SK-N-DZ (cell line): ENCODE measurements at places on chromosomes 13 and 19.

DNA sequence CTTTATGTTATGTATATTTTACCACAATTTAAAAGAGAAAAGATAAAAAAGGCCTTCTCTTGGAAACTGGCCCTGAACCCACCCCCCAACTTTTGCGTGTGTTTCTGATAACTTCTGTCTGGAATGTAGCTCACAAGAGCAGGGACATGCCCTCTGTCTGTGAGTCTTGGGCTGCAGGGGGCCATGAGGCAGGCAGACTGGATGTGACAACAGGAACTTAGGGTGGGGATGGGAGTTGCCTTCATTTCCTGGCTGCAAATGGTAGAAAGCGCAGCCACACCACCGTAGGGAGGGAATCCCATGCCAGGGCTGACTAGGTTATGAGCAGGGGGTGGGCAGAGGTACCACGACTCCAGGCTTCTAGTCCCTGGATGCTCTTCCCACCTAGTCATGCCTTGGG is 21.9 kb downstream of the CILP2 start:
- DNase-seq, result no peak

DNA sequence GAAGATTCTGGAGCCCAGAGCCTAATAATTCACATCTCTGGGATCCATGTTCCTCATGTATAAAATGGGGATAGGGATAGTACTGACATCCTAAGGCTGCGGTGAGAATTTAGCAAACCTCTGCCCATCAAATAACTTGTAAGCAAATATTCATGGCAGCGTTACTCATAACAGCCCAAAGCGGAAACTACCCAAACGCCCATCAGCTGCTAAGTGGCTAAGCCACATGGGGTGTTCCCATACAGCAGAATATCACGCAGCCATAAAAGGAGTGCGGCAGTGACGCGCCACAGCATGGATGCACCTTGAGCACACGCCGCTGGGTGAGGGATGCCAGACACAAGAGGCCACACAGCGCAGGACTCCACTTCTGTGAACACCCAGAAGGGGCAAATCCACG is 19.7 kb downstream of the VRK3 start:
- DNase-seq, result no peak

- peak; percentile 26 for DNase-seq
Measured at GRCh38 chr19:31118287-31118955, 230.8 kb downstream of the TSHZ3 start.

DNA sequence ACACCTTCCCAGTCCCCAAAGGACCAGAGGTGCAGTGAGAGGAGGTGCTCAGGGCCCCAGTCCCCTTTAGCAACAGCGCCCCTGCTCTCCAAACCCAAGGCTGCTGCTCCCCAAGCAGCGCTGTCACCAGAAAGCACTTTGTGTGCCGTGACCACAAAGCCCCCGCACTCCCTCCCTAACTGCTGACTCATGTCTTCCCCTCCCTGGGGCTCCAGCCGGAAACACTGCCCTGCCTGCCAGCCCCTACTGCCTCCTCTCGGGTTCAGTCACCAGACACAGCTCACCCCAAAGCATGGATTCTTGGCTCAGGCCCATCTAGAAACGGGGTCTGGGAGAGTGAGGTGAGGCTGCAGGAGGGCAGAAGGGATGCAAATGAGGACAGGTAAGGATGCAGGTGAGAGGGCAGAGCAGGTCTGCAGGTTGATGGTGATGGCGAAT is 4.9 kb upstream of the TNFSF14 start:
- no peak for DNase-seq

GRCh38 chr13:113739527-113740285 is 19.3 kb upstream of the TMEM255B start:
- no peak for DNase-seq
